Left ventricle myocardium superior (tissue), 1 donor: ENCODE measurements at places on chromosomes 6 and 20.
A peak's percentile ranks its signal among the peaks of the same experiment; 100 is the strongest.

DNA sequence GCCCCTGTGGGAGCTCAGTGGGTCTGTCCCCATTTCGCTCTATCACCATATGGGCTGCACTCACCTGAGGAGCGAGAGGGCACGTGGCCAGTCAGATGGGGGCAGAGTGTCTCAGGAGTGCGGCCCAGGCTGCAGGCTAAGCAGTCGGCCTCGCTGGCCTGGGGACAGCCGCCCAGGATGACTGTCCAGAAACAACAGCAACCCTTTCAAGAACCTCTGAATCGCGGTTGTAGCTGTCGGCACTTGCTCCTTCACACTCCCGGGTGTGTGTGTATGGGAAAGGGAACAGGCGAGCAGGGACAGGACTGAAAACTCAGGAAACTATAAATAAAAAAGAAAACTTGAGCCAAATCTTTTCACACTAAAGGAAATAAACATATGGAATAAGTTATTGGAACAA, 63.1 kb downstream of the TFAP2A start:
- no peak for DNase-seq

GRCh38 chr6:23534351-23534750, 591.7 kb upstream of the NRSN1 start:
- no peak for DNase-seq

- DNase-seq: no peak
Observed at GRCh38 chr6:99297415-99297814, 52.1 kb downstream of the FAXC start.

DNA sequence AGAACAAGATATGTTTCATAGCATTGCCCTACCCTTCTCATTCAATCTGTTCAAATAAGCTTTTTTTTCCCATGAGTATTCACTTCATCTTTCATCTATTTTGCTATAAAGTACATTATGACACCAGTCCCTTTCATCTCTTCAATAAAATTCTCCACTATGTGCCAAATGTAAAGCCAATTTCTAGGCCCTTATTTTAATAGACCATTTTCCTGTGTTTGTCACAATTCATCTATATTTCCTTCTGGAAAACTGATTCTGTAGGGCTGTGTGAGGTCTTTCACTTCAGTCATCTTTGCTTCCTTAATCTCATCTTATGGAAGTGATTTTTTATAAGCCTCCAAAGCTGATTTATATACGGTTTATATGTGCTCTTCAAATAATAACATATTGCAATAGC, 992.4 kb upstream of the EYS start:
- no peak for DNase-seq

- DNase-seq: peak; percentile 41
Observed at GRCh38 chr6:158037771-158038170, 56.1 kb downstream of the SYNJ2 start.

DNA sequence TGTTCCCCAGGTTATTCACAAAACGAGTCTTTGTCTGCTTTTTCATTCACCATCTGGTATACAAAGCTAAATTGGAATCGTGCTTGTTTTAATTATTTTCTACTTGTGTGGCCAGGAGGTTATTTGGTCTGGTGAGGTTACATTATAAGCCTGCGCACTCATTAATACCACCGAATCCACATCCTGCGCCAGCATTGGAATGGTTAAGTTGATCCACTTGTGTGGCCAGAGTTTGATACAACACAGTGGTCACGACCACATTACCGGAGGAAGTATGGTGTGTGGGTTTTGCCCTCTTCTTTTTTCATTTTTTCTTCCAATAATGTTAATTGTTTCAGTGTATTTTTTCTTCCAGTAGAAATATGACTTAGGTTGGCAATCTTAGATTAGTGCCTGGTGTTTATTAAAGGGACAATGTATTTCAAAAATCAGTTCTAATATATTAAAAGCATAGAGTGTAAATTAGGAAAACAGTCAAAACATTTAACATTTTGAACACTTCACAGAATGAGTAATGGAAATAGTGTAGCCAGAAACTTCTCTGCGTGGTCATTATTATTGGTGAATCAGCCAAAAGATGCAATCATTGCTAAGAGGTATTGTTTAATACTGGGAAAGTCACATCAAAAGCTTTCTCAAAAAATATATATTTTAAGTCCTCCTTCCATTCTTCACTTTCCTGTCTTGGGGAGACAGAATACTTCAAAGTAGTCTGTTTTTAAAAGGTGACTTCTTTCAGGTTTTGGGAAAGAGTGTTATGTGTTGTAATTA, 84.5 kb downstream of the JARID2 start:
- no peak for DNase-seq

DNA sequence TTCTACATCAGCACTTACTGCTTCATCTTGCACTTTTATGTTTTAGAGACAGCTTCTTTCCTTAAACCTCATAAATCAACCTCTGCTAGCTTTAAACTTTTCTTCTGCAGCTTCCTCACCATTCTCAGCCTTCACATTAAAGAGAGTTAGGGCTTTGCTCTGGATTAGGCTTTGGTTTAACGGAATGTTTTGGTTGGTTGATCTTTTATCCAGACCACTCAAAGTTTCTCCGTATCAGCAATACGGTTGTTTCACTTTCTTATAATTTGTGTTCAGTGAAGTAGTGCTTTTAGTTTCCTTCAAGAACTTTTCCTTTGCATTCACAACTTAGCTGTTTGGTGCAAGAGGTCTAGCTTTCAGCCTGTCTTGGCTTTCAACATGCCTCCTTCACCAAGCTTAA, 40.4 kb downstream of the DNAAF9 start:
- DNase-seq: no peak

GRCh38 chr6:165884813-165885765, 222.0 kb upstream of the PDE10A start:
- peak; percentile 89 for DNase-seq

GRCh38 chr6:33081098-33081824, 5.5 kb downstream of the HLA-DPB1 start:
- DNase-seq: no peak

- no peak for DNase-seq
Observed at GRCh38 chr20:24766143-24766527, 182.9 kb upstream of the CST7 start.

- DNase-seq: no peak
Observed at GRCh38 chr20:50601511-50602431, 89.6 kb downstream of the RIPOR3 start.

GRCh38 chr6:54633601-54634000, 213.0 kb upstream of the FAM83B start:
- no peak for DNase-seq

GRCh38 chr20:8454137-8454712, 322.2 kb downstream of the PLCB1 start:
- no peak for DNase-seq

DNA sequence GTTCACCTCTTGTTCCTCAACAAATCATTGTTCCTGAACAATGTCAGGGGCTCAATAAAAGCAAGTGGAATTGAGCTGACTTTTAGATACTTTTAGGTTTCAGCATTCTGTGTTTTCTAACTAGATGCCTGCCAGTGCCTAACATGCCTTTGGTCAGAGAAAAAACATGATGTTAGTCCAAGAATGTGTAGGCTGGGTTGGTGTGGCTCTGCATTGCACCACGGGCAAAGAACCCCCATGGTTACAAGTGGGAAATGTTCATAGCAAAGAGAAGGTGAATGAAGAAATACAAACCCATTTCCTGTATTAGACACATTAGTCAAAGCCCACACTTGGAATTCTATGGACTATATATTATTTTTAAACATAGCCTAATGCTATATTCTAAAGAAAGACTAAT, 193.3 kb downstream of the TMEM200A start:
- DNase-seq: no peak

GRCh38 chr6:167464177-167464576, 139.3 kb downstream of the TTLL2 start:
- DNase-seq: peak; percentile 53

DNA sequence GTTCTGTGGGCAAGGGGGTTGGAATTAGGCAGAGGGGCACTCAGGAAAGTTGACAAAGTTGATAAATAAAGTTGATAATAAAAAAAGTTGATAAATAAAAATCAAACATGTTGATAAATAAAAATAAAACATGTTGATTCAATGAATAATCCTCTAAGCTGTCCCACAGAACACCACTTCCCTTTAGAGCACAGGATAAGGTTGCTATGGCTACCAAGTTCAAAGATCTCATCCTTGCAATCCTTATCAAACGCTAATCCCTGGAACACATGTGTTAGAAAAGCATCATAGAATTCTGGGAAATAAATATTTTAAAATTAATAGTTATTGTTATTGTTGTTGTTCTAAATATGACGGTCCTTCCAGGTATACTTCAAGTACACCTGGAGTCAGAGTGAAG, 33.9 kb downstream of the MBOAT1 start:
- no peak for DNase-seq

DNA sequence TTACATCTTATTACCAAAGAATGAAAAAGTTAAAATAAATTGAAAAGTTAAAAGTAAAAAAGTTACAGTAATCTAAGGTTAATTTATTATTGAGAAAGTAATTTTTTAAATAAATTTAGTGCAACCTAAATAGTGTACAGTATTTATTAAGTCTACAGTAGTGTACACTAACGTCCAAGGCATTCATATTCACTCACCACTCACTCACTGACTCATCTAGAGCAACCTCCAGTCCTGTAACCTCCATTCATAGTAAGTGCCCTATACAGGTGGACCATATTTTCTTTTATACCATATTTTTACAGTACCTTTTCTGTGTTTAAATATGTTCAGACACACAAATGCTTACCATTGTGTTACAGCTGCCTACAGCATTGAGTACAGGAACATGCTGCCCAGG, 624.7 kb upstream of the NOX3 start:
- no peak for DNase-seq

DNA sequence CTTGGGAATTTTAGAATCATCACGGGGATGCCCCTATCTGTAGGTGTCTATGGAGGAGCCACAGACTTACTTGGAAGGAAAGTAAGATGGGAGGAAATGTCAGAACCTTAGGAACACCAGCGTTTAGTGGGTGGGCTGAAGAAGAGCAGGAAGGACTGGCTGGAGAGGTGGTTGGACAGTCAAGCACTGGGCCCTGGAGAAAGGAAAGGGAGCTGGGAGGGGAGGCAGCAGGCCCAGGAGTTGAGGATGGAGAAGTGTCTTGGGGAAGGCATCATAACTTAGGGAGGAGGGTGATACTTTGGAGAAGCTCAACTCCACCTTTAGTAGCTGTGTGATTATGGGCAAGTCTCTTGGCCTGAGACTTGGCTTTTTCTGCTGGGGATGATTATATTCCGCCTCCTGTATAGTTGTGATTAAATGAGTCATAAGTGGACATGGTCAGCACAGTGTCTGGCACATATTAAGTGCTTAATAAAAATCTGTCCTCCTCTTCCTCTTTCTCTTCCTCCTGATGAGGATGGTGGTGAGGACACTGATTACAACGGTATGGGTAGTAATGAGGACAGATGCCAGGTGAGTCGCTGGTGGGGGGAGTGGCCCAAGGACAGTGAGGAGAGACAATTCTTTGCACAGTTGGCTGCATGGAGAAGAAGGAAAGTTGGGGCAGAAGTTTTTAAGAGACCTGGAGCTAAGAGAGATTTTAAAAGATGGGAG, 125.7 kb downstream of the TOX2 start:
- no peak for DNase-seq

DNA sequence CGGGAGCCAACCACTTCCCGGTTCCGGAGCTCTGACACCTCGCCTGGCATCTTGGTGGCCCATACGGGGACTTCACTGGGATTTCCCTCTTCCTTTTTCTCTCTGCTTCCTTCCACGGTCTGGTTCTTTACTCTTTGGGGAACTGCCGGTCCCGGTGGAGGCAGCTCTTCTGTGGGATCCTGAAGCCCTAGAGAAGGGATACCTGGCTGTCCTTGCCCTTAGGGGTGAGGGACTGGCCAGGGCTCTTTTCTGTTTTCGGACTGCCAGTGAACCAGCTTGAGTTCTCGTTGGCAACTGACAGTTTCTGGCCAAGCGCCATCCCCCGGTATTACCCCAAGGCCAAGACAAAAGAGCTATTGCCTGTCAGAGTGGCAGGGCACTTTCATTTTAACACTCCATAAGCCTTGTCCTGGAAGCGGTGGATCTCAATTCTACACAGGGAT, 880 bp upstream of the CPXM1 start:
- DNase-seq: no peak

DNA sequence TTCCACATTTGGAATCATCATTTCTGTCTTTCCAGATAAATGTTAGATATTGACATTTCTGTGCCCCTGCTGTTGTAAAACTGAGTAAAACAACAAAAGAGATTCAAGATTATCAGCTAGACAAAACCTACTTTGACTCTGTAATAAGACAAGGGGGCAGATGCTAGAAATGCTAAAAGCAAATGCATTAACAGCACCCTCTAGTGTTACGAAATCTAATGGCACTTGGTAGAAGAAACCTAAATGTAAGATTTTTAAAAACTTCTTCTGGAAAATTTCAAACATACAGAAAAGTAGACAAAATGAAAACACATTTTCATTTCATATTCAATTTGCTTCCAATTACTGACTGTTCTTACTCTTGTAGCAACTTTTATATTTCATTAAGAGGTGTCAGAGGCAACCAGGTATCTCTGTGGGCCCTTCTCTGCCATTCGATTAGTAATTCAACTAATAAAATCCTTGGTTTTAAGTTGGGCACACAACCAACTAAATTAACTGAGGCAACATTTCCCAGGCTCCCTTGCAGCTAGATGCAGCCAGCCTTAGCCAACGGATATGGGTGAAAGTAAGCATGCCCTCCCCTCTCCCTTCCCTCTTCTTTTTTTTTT, 45.0 kb downstream of the SLC23A2 start:
- DNase-seq: no peak

- no peak for DNase-seq
Observed at GRCh38 chr6:89066940-89067646, 13.5 kb upstream of the PNRC1 start.

GRCh38 chr6:3137057-3137777, 18.7 kb downstream of the BPHL start:
- DNase-seq: no peak

DNA sequence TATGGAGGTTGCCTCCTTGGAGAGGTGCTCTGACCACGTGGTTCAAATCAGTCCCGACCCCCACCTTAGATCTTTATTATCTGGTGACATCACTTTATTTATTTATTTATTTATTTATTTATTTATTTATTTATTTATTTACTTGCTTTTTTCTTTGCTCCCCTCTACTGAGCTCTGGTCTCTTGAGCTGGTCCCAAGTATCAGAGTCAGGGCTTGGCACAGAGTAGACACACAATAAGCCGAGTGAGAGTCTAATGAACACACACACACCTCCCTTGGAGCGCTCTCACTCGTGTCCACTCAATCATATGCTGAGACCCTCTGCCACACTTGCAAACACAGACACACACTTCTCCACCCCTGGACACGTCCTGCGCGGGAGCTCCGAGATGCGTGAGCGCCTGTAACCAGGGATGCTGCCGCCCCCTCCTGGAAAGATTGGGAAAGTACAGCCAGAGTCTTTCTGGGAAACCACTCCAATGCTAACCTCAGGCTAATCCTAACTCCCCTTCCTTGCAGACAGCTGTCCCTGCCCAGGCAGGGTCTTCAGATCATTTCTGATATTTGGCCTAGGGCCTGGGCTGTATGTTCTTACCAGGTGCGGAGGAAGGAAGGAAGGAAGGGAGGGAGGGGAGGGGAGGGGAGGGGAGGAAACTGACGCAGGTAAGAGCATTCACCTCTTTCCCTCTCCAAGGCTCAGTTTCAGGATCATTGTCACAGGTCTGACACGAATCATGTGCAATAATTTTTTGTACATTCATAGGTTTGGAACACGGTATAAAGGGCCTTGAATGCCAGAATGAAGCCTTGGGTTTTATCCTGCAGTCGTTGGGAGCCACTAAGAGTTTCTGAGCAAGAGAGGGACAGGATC, 70.9 kb downstream of the STK35 start:
- DNase-seq: peak; percentile 82

GRCh38 chr6:79212859-79213258, 21.6 kb downstream of the HMGN3 start:
- DNase-seq: no peak
